Stimulated activated CD4-positive, alpha-beta T cell treated with anti-CD3 and anti-CD28 coated beads, TNF-alpha, amount 100 ng/mL, for 1 hour (primary cell): ENCODE measurements at places on chromosomes 4 and X.

- no peak for DNase-seq
These were observed 24.4 kb upstream of the DYNLT3 start for GRCh38 chrX:37871626-37872302.

DNA sequence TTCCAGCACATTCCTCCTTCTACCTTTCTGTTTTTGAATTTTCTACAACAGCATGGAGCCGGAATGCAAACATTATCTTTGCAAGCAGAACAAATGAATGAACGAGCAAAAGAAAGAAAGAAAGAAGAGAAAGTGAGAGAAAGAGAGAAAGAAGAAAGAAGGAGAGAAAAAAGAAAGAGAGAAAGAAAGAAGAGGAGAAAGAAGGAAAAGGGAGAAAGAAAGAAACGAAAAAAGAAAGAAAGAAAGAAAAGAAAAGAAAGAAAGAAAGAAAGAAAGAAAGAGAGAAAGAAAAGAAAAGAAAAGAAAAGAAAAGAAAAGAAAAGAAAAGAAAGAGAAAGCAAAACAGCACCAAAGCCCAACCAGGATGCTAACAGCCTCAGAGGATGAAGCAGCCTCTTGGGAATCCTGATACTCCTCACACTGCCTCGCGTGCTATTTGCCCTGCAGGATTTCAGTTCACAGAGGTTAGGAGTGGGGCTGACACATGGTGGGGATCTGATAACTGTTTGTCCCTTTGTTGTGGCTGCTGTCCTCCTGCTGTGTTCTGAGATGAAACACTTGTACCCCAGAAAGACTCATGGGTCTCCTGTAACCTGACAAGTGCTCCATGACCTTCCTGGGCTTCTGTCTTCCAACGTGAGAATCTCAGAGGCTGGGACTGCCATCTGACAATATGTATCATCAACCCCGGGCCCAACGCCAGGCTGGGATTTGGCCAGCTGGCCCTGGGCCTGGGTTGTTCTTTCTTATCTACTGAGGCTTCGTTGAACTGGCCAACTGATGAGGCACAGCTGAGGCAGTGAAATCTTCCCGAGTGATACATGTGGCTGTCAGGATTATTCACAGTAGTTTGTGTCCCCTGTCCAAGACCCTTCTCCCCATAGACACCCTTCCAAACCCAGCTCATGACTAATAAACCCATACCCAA is 61.0 kb downstream of the SEPSECS start:
- no peak for DNase-seq

DNA sequence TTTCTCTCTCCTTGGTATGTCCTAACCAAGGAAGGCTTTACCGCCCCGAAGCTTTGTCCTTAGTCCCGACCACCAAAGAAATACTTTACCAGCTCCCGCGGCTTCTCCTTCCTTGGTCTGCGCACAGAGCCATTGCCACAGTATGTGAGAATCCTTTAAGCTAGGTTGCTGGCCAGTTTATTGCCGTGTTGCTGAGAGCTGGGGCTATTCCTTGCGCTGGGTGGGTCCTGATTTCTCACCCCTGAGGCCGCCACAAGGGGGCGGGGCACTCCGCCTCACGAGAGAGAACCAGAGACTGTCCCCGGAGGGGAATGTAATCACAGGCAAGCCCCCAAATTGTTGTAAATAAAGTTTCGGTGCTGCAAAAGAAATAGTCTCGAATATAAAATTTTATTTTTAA is 331.0 kb upstream of the PCDH10 start:
- DNase-seq, result no peak

- DNase-seq, result no peak
These were observed 53.4 kb downstream of the PSAPL1 start for GRCh38 chr4:7381221-7381889.

DNA sequence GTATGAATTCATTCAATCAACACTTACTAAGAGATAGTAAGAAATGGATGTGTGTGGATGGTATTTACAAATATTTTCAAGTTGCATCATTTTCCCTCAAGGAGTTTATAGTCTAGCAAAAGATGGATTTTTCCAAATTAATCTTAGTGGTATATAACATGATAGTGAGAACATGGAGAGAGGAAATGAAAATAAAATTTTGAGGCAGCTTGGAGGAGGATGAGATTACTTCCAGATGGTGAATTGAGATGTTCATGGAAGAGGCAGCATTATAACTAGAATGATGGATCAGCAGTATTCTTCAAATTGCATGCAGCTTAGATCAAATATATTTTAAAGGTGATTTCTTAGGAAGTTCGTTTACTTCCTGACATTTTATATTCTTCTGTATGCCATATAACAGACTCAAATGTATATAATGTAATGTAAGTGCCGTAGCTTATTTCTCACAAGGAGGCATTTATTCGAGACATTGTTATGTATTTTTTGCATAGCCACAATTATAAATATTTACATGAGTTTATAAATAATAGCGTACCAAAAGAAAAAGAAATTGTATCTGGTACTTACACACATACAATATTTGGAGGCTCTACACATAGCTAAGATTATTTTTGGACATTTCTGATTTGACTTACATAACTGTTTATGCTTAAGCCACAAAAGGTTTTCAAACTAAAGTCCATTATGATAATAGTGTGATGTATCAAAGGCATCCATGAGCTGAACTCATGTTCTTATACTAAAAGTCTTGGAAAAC is 439.4 kb downstream of the SPRY1 start:
- no peak for DNase-seq
